ENCODE measurements at places on chromosomes 5 and 9.

- no peak for DNase-seq
Measured at GRCh38 chr5:1805736-1806135, 4.5 kb downstream of the NDUFS6 start.

DNA sequence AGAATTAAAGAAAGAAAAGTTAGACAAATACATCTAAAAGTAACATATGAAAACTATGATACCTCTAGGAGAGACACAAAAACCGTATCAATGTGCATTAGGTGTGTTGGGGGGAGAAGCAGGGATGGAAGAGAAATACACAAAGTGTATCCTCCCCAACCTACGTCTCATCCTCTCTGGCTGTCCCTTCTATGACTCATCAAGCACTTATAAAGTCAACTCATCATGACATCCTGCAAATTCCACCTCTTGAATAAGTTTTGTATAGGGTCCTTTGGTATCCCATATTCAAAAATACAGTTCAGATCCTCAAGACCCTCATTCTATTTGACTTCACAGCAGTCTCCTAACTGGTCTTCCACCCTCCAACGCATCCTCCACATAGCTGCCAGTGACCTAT, 917.6 kb upstream of the DMAC1 start:
- DNase-seq = no peak

- DNase-seq = no peak
Measured at GRCh38 chr5:72352616-72353015, 32.4 kb downstream of the PTCD2 start.

DNA sequence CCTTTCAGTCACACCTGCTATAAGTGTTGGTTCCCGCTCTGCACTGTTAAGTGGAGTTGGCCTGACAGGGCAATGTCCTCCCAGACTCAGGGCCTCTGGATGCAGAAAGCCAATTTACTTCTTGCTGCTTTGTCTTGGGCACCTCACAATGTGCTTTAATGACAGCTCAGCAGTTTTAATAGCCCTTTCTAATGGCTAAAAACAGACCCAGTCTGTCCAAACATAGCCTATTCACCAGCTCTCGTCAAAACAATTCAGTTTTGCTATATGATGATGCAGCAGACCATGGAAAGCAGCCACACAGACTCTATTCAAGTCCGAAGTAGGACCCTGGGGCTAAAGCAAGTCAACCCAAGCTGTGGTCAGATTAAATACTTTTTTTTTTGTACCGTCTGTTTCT, 529.1 kb upstream of the SEMA6A start:
- no peak for DNase-seq

- no peak for DNase-seq
Measured at GRCh38 chr5:137190441-137190840, 308.7 kb downstream of the SPOCK1 start.

GRCh38 chr9:113341712-113342410, 1.8 kb upstream of the WDR31 start:
- no peak for DNase-seq

DNA sequence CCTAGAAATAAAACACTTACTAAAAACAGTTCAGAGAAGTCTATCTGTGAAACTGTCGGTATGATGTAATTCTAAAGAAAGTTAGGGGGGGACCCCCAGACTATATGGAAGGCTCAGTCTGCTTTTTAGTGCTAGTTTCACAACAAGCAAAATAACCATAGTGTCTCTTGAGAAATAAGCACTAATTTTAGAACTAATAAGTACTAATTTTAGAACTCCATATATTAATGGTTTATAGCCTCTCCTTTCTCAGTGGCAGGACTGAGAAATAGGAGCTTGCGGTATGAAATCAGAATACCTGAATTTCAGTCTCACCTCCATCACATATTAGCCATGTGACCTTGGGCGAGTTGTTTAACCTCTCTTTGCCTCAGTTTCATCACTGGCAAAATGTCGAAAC, 1.4 kb upstream of the PHF24 start:
- DNase-seq = no peak

- no peak for DNase-seq
Measured at GRCh38 chr9:36053971-36054370, 17.3 kb downstream of the RECK start.

- DNase-seq = no peak
Measured at GRCh38 chr5:179331591-179332375, 13.5 kb downstream of the ADAMTS2 start.

DNA sequence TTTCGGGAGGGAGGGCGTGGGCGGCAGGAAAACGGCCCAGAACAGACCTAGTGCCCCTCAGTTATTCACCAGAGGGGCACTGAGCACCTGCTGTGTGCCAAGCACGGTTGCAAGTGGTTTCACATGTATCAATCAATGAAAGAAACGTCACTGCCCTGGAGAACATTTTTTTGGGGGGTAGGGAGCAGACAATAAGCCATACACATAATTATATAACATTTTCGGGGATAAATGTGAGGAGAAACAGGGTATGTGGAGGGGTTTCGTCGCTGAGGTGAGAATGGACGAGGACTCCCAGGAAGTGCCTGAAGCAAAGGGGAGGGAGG, 444 bp upstream of the ZNF354A start:
- DNase-seq = no peak
